ENCODE measurements at places on chromosomes 2 and 18. TPM values are rescaled to one million over a fixed set of nuclear protein-coding genes. Genes with fewer than 3 reads are reported as not detected.

Gene KIAA2012
- not detected for total RNA-seq

Gene UPP2
- total RNA-seq: not detected

Gene BOLL
- not detected for total RNA-seq

Gene ANKRD30B
- not detected for total RNA-seq

Gene TMEM163
- 2.2 TPM for total RNA-seq

Gene MDH1B
- total RNA-seq: 0.35 TPM

Gene CXCR1
- not detected for total RNA-seq

Gene SMC6
- 36.2 TPM for total RNA-seq

Gene TBR1
- total RNA-seq: 0.04 TPM

Gene ERICH2
- not detected for total RNA-seq

Gene TIGD1
- total RNA-seq: 2.5 TPM

Gene MC5R
- total RNA-seq: not detected

Gene SLC40A1
- total RNA-seq: 15.6 TPM

Gene MC2R
- not detected for total RNA-seq

Gene DOK6
- not detected for total RNA-seq

Gene DSG1
- total RNA-seq: not detected

Gene LCT
- not detected for total RNA-seq

Gene COL4A4
- total RNA-seq: 0.18 TPM

Gene THUMPD2
- 7.5 TPM for total RNA-seq

Gene CEP192
- total RNA-seq: 29.6 TPM

Gene IL1F10
- not detected for total RNA-seq

Gene IL36A
- not detected for total RNA-seq

Gene CHRNA1
- 0.11 TPM for total RNA-seq

Gene ALPG
- total RNA-seq: not detected

Gene CAPN14
- 0.07 TPM for total RNA-seq

Gene APLF
- total RNA-seq: 4.8 TPM
